ENCODE measurements at places on chromosomes 6 and 20.

GRCh38 chr20:38060536-38060935 lies 27.0 kb downstream of the RPRD1B start:
- no peak for DNase-seq

DNA sequence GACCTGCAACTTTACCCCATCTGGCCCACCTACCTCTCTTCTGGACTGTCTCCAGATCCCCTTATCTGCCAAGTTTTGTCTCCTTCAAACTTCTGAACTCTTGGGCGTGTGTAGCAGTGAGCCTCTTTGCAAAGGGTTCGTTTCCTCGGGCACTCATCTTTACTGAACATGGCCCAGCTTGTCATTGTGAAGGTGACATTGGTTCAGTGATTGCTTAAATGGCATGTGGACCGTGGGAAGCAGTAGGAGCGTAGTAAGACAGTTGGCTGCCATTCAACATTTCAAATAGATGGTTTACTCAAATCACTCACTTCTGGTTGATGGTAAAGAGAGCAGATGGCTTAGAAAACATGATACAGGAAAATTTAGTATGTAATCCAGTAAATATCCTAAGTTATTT lies 34.8 kb upstream of the KIF25 start:
- DNase-seq = no peak

- no peak for DNase-seq
Measured at GRCh38 chr6:38105066-38105465, 285.5 kb downstream of the ZFAND3 start.

DNA sequence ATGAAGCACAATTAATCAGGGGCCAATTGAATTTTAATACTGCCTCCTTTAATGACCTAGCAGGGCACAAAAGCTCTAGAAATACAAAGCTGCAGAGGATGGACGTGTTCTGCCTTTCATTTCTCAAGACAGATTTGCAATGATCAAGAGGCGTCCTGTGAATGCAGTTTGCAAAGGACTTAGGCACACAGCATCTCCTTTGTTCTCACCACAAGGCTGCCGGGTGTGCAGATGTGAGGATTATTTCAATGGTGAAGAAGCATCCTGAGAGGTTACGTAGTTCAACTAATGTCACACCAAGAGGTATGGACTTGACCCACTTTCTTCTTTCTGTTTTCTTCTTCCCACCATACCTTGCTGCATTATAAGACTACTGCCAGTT lies 42.9 kb upstream of the SPTLC3 start:
- DNase-seq = no peak

GRCh38 chr6:14361956-14362587 lies 244.5 kb downstream of the CD83 start:
- no peak for DNase-seq

- no peak for DNase-seq
Measured at GRCh38 chr6:14910692-14911547, 334.9 kb upstream of the JARID2 start.

DNA sequence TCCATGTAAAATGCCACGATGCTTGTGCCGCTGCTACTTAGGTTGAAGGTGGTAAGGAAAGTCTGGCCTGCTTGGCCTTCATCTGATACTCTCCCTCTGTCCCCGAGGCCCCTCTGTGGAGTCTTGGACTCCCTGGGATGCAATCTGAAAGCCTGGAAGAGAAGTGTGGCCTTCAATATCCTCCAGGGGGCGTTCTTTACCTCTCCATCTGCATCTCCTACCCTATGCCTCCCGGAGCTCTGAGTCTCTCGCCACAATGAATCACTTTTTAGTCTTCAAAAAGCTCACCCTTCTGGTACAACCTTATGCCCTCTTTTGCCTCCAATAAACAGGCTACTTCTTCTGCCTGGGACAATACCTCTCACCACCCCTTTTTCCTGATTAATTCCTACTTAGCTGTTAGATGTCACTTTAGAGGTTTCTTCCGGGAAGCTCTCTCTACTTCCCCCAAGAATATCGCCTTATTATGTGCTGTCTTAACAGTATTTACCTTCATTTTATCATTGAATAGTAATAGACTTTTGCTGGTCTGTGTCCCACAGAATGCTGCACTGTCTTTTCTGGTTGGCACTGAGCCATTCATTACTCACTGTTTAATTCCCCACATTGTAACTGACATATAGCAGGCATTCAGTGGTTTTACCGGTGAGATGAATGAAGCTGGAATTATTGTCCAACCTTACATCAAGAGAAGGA lies 13.9 kb upstream of the ATG5 start:
- DNase-seq = peak; percentile 86

DNA sequence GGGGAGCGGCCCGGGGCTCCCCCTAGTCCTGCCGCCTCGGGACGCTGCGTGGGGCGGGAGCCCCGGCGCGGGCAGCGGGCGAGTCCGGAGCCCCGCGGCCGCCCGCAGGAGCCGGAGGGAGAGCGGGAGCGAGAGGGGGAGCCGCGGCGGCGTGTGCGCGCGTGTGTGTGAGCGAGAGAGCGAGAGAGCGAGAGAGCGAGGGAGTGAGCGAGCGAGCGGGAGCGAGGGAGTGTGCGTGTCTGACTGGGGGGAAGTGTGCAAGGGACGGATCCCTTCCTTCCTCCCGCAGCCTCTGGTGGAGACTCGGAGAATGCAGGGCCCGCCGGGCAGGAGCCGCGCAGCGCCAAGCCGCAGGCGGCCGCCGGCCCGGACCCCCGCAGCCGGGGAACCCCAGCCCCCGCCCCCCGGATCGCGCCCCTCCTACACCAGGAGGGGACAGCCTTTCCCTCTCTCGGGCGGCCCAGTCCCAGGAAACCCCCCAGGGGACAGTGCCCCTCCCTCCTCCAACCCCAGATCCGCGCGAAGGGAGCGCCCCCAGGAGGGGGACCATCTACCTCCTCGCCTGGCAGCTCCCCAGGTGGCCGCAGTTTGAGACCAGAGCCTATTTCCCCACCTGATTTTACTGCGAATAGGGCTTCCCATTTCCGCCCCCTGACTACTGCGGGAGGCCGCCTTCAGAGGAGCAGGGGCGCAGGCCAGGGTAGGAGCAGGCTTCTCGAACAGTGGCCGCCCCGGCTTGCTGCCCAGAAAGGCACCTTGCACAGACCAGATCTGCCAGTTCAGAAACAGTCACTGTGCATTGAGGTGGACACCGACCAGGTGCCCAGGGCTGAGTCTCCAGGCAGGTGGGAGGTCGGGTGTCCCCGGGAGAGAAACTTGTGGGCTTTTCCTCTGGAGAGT lies at the start of gene CDH22:
Gene CDH22, minus strand, starts transcription at position 241 of the 900 bp plus-strand sequence. CDS start 57,204 bp downstream, outside the sequence.
- peak; percentile 83 for DNase-seq

DNA sequence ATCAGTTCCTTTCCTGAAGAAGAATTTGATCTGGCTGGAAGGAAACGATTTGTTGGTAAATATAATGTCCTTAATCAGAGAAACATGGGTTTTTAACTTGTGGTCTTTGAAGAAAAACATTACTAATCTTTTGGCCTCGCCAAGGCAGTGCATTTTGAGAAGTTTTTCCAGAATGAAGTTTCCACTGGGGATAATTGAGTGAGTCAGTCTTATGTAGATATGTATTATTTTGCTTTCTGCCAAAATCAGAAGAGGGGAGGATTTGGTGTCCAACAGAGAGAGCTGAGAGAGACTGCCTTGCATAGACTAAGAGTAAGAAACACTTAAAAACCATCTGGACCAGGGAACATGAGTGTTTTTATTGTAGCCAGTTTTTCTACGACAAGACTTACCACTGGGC lies 79.9 kb downstream of the FNDC1 start:
- peak; percentile 73 for DNase-seq

DNA sequence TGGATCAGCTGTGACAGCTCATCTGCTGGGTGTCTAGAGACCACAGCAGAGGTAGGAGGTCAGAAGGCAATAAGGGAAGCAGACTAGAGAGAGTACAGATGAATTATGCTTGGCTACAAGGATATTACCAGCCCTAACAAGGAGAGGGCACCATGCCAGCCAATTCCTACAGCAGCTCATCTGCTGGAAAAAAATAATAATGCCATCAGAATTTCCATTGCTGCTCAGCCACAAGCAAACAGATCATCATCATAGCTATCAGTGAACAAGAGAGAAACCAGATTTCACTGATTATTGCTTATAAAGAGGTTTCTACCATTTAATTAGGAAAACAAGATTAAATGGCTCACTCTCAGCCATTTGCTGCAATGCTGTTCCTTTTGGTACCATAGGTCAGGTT lies 66.5 kb downstream of the PSMG4 start:
- peak; percentile 42 for DNase-seq

- no peak for DNase-seq
Measured at GRCh38 chr6:142485256-142485655, 183.4 kb downstream of the ADGRG6 start.

GRCh38 chr6:125802943-125803377 lies 12.2 kb downstream of the NCOA7 start:
- DNase-seq = no peak

GRCh38 chr6:100420711-100421110 lies 44.0 kb downstream of the SIM1 start:
- no peak for DNase-seq

DNA sequence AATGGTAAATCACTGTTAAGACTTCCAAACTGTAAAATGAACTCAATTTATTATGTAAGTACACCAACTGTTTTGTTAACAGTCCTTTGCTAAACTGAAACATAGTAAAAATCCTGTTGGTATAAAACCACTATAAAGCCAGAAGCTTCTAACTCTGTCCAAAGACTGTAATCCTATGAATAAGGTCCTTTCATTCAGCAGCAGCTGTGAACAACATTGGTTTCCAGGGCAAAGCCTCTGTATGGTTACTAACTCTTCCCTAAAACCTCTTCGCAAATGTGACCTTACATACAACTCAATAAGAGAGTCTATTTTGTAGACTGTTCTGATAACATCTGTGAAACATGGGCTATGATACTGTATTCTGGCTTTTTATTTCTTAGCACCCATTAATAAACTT lies 40.1 kb downstream of the NUP153 start:
- DNase-seq = no peak

- no peak for DNase-seq
Measured at GRCh38 chr20:35011589-35012226, 56.0 kb downstream of the MYH7B start.

DNA sequence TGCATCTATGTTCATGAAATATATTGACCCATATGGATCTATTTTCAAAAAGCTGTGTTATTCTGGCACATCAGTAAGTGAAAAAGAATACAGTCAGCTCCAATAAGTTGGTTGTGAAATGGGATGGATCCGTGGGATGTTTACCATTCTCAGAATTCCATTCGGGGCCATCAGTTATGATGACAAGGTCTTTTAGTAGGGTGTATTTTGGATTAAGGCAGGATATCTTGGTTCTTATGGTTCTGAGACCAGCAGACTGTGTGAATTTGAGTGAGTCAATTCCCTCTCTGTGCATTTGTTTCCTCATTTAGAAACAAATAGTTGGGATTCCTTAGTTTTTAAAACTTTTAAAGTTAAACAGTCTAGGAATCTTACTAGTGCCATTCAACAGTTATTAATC lies 287.4 kb downstream of the CD109 start:
- DNase-seq = peak; percentile 70

DNA sequence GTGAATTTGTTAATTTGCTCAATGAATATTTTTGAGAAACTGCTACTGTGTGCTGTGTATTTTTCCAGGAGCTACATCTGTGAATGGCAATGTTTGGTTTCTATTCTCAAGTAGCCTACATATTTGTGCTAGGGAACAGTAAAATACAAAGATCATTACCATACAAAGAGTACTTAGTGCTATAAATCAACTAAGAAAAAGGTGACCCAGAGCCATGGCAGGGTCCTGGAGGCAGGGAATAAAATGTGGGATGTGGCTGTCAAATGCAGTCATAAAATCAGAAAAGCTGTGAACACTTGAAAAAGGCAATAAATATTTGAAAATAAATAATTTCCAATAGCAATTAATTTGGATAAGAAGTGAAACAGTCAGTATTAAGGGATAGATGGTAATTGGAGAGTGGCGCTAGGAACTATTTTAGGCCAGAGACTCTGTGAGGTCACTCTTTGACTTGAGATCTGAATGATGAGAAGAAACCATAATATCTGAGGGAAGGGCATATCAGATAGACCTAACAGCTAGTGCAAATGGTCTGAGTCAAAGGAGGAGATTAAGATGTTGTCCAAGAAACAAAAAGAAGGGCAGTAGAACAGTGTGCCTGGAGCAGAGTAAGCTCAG lies 98.8 kb downstream of the MANEA start:
- DNase-seq = no peak

GRCh38 chr20:44358776-44359175 lies 3.3 kb downstream of the HNF4A start:
- no peak for DNase-seq

- no peak for DNase-seq
Measured at GRCh38 chr6:2979819-2980464, 8.6 kb upstream of the SERPINB6 start.

GRCh38 chr6:168119539-168119938 lies 40.5 kb upstream of the FRMD1 start:
- no peak for DNase-seq

DNA sequence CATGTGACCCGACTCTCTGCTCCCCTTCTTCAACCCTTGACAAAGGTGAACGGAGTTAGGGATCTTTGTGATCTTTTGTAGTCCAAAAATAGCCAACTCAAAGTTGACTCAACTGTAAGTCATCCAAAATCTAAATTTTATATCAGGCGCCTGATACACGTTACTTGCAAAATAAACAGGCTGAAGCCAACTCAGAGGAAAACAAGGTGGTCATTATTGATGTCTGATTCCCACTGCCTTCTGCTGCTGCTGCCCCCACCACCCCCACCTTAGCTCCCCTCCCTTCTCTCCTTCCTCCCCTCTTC lies 13.2 kb upstream of the RNF8 start:
- DNase-seq = no peak

DNA sequence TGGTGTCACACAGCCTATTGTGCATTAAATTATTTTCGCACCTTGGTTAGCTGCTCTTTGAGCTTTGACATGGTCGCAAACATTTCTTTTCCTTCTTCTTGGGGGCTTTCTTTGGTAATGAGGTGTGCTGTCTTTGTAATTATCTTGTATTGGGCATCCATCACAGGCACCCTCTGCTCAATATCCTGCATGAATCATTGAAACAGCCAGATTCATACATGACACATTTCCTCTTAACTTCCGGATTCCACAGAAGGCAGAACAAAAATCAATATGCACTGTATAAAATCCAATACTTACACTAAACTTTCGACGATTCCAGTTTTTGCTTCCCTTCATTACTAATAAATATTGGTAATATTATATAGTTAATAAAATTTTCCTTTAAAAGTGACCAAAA lies 175.6 kb downstream of the SYNE1 start:
- peak; percentile 17 for DNase-seq

DNA sequence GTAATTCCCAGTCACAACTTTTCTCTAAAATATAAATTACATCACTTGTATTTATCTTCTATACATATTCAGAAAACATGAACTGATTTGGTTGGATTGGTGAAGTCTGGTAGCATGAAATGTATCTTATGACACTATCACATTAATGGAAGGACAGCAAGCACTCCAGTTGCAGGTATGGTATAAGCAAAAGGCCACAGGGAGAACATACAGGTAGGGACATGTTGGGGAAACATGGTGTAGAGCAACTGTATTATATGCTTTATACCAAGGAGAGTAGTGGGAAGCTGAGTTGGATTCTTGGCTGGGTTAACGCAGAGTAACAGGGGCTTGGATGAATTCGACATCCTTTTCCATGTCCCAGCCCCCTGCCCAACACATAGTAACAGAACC lies 1.4 kb upstream of the VARS1 start:
- DNase-seq = no peak

GRCh38 chr6:140736231-140736630 lies 1361.8 kb upstream of the CITED2 start:
- DNase-seq = peak; percentile 5
